IPS DF 19.7 (cell line): ENCODE measurements at places on chromosomes 6 and 20.

- no peak for DNase-seq
Observed at GRCh38 chr6:21132446-21132845, 461.1 kb upstream of the SOX4 start.

DNA sequence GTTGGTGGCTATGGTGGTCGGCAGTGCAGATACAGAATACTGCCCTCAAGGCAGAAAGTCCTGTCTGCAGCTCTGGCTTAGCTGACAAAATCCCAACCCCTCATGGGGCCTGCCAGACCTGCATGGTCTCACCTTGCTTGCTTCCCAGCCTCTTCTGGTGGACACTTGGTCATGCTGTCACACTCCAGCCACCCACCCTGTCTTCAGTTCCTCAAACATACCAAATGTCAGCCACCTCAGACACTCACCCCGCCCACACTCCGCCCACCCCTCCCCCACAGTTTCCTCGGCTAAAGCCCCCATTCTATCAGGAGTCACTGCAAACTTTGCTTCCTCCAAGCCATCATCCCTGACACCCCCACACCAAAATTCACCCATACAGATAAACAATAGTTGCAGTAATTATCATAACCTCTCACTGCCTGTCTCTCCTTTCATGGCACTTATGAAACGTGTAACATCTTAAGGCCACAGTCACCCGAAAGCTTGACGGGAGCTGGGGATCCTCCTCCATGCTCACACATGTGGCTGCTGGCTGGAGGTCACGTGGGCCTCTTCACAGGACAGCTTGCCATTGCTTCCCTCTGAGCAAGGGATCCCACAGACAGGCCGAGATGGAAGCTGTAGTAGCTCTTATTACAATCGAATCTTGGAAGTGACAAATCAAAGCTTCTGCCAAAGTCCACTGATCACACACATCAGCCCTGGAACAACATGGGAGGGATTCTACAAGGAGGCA lies 202.2 kb downstream of the PTPRT start:
- no peak for DNase-seq

- DNase-seq: no peak
Observed at GRCh38 chr6:112286500-112287144, 32.3 kb upstream of the LAMA4 start.

GRCh38 chr20:58194175-58194791 lies 34.2 kb downstream of the ANKRD60 start:
- DNase-seq: no peak

DNA sequence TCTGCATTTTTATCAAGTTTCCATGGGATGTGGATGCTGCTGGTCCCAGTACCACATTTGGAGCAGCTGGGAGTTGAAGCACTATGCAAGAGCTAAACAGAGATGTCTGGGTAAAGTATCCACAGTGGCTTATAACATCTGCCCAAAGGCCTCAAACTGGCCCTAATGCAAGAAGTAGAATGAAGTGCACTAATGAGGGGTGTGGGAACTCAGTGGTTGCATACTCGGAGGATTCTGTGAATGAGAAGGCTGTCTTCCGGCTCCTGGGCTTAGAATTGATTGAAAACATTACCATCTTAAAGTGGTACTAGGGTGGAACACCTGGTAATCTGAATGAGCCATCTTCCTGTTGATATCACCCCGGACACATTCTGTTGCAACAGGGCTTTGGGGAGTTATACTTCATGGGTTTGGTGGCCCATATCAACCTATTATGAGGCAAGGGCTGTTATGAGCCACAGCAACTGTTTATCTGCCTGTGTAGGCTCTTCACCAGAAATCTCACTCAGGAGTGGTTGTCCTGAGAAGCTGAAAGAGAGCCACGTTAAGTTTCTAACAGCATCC lies 54.7 kb upstream of the SNRPB2 start:
- no peak for DNase-seq

- DNase-seq: peak; percentile 15
Observed at GRCh38 chr6:32692019-32692418, 25.6 kb upstream of the HLA-DQB1 start.

DNA sequence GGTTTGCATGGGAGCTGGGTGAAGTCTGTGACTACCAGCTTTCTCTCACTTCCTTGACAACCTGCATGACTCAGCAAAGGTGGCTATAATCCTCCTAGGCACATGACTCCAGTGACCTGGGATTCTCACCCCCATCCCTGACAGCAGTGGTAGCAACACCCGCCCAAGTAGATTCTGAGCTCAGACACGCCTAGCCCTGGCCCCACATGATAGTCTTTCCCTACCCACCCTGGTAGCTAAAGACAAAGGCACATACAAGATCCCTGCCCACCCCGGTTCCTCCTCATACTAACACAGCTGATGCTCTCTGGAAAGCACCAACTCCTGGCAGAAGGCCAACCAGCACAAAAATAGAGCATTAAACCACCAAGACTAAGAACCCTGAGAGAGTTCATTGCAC lies 25.9 kb upstream of the CRISP1 start:
- DNase-seq: no peak
